Activated CD8-positive, alpha-beta memory T cell treated with anti-CD3 and anti-CD28 coated beads for 1 hour (primary cell): ENCODE measurements at places on chromosomes 6 and 20.

DNA sequence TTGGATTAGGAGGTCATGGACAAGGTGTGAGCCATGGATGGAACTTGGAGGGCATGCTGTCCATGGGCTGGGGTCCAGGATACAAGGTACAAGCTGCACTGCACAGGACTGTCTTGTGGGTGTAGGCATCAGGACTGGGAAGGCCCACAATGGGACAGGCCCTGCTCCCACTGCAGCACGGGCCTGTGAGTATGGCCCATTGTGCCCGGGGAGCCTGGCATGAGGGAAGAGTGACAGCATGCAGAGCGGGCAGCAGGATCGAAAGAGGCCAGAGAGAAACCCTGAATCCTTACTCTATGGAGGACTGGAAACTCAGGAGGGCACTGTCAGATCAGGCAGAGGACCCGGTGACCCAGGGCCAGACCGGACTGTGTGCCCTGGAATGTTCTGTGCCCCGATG lies 211.3 kb downstream of the PREX1 start:
- no peak for DNase-seq

- peak; percentile 36 for DNase-seq
Measured at GRCh38 chr20:21048841-21049273, 57.3 kb downstream of the LINC00237 start.

GRCh38 chr6:44388887-44389286 lies 1.4 kb downstream of the CDC5L start:
- no peak for DNase-seq

DNA sequence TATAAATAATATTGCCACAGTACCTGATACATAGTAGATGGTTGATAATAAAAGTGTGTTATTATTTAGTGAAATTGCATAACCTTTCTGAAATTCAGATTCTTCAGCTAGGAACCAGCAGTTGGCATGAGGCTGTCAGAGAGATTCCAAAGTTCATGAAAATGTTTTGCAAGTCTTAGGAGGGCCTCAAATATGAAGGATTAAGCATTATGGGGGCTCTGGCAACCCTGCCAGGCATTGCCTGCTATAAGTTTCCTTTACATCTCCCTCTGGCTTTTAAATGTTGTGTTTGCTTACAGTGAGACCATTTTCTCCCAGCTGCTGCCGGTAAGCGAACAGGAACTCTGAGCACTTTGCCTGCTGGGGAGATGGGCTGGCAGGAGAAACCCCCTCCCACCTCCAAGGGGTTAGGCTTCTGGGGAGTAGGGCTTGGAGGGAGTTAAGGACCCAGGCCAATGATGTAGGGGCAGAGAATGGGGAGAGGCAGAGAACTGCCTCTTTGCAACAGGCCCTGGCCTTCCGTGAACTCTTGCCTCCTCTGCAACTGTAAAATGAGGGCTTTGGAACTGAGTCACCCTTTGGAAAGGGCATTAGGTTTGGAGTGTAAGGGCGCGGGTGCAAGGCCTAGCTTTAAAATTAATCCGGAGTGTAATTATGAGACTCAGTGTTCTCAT lies 33.2 kb upstream of the KIF3B start:
- DNase-seq = no peak

- no peak for DNase-seq
Measured at GRCh38 chr6:29584821-29585220, at the start of gene OR2H2. TSS of gene OR2H2 (plus strand) at chr6:29585121. CDS start at chr6:29587945, 2,824 bp downstream.

DNA sequence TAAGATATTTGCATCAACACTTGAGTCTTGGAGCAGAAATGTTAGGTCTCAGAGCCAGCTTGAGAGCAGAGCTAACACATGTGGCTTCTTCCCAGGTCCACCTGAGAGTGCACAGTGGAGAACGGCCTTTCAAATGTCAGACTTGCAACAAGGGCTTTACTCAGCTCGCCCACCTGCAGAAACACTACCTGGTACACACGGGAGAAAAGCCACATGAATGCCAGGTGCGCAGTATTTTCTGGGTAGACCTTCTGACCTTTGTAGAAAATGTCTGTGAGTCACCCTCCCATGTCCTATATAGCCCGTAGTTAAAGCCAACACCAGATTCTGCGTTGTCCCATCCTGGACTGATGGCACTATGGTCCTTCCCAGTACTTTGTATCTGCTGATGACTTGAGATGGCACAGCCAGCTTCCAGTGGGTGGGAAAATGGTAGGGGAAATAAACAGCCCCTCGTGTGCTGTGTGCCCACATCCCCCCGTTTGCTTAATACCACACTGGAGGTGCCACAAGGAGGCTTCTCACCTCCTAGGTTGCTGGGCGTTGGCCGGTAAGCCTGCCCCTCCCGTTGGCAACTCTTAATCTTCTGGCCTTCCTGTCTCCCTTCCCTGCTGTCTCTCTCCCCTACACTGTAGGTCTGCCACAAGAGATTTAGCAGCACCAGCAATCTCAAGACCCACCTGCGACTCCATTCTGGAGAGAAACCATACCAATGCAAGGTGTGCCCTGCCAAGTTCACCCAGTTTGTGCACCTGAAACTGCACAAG lies 20.3 kb downstream of the PRDM1 start:
- DNase-seq = no peak

DNA sequence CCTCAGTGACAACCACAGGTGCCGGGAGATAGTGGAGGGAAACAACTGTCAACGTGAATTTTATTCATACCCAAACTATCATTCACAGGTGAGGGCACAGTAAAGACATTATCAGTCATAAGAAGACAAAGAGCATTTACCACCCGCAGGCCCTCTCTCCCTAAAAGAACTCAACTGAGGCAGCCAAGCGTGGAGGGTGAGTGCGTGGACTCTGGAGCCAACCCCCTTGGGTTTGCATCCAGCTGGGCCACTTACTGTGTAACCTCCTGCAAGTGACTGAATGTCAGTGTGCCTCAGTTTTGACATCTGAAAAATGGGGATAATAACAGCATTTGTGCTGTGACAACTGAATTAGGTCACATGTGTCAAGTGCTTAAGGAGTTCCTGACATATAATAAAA lies 70.6 kb upstream of the KCNK16 start:
- no peak for DNase-seq

DNA sequence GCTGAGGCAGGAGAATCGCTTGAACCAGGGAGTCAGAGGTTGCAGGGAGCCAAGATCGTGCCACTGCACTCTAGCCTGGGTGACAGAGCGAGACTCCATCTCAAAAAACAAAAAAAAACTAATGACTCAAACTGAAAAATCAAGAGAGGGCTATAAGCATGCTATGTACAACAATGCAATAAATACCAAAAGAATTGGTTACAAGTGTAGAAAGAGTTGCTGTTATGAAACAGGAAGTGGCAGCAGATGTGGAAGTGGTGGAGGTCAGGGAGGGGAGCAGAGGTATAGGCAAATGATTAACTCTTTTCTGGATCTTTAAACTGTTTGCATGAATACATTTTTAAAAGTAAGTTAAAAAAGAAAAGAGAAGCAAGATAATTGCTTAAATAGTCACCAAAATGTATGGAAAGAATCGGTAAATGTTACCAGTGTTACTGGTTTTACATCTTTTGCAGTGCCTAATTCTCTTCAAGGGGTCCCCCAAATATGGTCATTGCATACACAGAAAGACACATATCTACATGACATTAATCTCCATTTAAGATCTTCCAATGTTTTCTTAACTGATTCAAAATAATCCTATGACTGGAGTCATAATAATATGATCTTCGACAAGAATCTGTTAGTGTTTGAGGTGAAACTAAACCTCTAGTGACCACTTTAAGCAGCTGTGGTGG lies 15.0 kb downstream of the CALHM6 start:
- no peak for DNase-seq

DNA sequence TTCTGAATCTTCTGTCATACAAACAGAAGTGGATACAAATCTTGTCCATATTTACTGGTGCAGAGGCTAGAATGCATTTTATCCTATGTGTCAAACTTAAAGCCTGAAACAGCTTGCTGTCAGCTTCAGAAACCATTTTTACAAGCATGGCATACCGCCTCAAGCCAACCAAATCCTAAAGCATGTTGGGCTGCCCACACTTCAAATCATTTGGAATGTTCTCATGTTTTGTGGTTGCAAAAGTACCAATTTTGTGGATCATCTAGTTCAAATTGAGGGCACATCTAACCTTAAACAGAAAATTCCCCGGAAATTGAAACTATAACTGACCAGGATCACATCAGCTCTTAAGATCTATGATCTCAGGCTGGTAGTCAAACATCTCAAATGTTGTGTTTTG lies 3.2 kb downstream of the GPR63 start:
- no peak for DNase-seq

DNA sequence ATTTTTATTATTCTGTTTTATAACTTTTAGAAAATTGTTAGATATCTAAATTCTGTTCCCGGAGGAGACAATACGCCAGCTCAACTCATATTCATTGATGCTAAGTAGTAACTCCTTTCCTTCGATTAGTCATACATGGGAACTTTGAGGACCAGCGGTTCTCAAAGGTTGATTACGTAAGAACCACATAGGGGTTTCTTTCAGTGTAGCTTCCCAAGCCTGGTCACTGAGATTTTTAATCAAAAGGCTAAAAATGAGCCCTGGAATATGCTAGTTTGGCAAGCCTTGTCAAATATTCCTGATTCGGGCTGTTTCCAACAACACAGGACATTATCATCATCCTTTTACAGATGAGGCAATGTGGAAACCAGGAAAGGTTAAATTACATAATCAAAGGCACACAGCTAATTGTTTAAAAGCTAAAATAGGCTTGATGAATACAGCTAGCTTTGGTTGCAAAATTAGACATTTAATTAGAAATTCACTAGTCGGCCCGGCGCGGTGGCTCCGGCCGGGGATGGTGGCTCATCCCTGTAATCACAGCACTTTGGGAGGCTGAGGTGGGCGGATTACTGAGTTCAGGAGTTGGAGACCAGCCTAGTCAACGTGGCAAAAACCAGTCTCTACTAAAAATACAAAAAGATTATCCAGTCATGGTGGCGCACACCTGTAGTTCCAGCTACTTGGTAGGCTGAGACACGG lies 14.6 kb upstream of the MEI4 start:
- DNase-seq = no peak

DNA sequence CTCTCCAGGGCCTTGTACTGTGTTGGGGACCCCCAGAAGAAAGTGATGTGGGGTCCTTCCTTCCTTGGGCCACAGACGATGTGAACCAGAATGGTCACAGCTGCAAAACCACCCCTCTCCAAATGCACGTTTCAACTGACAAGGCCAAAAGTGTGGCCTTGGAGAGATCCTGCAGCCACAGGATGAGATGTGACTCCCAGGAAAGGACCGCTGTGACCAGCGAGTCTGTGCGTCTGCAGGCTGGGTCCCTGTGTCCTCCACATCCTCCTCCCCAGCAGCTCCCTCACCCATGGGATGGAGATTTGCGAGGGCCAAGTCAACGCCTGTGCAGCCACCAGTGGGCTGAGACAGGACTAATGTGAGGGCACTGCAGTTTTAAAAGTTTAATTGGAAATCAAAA lies 247.0 kb downstream of the ERMARD start:
- no peak for DNase-seq

- no peak for DNase-seq
Measured at GRCh38 chr6:148500402-148500801, 157.8 kb downstream of the SASH1 start.

DNA sequence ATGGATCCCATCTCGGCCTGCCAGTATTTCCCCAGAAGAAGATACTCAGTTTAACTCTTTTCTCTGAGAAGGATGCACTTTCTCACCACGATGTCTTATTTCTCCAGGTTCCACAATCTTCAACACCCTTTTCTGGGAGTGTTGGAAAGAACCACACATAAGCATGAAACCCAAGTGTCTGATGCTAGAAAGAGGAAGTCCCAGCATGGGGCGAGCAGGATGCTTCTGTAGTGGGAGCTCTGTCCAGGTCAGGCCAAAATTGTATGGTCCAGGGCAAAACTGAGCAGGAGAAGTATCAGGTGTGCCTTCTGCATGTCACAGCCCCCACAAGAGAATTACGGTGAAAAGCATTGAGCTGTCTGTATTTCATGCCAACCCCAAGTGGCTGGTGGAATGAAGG lies 11.0 kb downstream of the TREM1 start:
- DNase-seq = no peak

DNA sequence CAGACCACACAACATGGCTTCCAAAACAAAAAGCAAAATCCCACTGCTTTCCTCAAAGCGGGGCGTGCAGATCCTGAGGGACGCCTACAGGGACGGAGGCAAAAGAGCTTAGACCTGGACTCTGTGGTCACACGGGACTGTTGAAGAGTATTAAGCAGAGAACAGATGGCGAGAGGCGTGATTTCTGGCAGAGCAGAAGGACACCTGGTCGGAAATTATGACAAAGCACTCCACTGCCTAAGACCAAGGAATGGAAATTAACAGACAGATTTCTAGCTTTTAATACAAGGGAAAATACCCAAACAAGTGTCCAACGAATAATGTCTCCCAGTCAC lies 15.4 kb downstream of the CST7 start:
- no peak for DNase-seq

DNA sequence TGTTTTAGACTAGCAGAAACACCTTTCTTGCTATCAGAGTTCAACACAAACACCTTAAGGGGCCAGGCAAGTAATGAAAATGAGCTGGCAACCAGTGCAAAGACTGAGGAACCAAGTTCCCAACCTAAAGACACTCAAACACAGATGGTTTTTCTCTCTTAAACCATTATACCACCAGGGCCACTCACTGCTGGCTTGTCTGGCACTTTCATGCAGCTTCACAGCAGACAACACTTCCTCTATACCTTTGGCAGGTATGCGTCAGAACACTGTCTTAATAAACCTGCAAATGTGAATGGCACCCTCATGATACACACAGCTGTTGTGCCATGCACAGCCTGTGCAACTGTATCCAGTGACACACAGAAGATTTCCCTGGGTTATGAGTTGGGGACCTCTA lies 41.6 kb downstream of the NFATC2 start:
- DNase-seq = no peak

- no peak for DNase-seq
Measured at GRCh38 chr6:144344646-144345045, 59.5 kb downstream of the UTRN start.

GRCh38 chr6:107965746-107966145 lies 7.7 kb upstream of the SEC63 start:
- no peak for DNase-seq

GRCh38 chr6:106804346-106805335 lies 169.9 kb downstream of the CD24 start:
- no peak for DNase-seq

DNA sequence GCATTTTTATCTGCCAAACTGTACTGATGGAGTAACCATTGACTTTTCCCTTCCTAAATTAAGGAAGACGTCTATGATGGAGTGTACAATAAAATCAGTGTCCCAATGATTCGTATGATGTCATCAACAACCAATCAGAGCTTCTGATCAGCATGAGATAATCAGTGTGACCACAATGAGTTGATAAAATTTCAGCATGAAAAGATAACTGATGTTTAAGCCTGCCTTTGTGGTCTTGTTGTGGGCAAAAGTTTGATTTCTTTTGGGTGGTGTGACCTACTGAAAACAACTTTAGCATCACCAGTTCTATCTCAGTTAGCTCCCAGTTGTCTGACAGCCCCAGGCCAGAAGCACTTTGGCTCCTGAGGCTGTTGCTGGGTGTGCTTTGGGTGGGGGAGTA lies 3.3 kb downstream of the PCIF1 start:
- DNase-seq = no peak

DNA sequence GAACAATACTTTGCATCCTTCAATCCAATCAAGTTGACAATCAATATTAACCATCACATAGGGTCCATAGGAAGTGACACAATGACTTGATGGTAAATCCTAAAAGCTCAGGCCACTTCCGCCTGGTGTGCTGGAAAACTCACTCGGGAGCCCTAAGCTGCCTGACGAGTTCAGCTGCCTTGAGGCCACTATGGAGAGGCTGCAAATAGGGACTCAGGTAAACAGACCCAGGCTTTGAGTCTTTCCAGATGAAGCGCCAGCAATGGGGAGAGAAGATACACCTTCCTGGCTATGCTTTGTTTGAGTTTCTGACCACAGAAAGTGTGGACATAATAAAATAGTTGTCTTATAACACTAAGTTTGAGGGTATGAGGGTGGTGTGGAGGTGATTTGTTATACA lies 112.6 kb downstream of the GPR63 start:
- DNase-seq = no peak
